Right cardiac atrium (tissue), 5 donors: ENCODE measurements at places on chromosomes 6 and 20. TPM values are rescaled to one million over a fixed set of nuclear protein-coding genes. Genes with fewer than 3 reads are reported as not detected.

- DNase-seq, result no peak
These were observed 83.9 kb upstream of the SIRPG start for GRCh38 chr20:1741309-1742048.

- DNase-seq, result no peak
These were observed 524.6 kb upstream of the JARID2 start for GRCh38 chr6:14721103-14721758.

DNA sequence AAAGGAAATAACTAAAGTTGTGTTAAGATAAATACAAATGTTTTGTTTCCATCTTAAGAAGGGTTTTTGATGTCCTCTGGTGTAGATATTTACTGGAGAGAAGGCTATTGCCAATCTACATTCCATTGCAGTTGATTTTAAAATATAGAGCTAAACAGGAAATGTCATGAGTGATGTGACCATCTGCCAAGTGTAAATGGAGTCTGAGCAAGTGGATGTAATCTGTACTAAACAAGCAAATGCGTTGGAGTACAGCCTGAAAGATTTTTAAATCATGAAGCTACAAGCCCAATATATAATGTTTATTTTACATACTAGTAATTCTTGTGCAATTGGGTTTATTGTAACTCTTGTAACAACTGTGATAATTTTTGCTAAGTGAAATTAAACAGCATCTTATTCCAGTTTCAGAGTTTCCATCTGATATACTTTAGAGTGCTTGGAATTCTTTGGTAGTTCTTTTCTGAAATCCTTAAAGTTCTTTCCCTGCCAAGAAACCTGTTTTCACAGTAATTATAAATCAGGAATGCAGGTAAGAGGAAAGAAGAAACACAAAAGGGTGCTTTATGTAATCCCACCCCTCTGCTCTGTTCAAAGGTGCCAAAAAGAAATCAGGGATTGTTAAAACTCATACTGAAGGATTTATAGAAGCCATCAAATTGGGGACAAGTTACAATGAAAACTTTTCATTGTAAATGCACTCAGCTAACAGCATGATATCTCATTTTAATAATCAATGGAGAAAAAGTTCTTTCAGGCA lies 47.2 kb upstream of the FLRT3 start:
- no peak for DNase-seq

DNA sequence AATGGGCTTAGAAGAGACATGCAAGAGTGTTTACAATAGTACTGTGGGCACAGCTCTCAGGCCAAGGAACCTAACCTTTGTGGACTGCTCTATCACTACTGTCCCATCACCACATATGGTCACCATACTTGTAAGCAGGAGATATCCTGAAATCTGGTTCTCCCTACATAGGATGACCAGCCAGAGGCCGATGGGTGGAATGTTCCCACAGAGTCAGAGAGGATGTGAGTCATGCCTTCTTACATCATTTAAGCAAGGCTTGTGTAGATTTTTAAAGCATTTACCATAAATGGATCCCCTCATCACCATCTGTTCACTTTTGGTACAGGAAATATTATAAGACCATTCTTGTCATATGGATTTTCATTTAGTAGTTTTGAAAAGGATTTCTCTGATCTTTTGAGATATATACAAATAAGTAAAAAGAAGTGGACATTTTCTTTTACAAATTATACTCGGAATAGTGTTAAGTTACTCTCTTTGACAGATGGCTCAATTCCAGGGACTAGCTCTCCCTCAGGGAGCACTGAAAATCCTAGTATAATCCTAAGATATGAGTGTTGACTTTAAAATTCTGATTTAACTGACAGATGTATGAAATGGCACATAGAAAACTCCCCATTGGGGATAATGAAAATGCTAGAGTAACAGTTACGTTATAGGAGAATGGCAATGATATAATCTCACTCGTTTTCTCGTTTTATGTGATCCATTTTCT lies 6.6 kb downstream of the HTR1B start:
- DNase-seq, result no peak

- no peak for DNase-seq
These were observed 113.4 kb downstream of the DACT2 start for GRCh38 chr6:168206186-168206585.

DNA sequence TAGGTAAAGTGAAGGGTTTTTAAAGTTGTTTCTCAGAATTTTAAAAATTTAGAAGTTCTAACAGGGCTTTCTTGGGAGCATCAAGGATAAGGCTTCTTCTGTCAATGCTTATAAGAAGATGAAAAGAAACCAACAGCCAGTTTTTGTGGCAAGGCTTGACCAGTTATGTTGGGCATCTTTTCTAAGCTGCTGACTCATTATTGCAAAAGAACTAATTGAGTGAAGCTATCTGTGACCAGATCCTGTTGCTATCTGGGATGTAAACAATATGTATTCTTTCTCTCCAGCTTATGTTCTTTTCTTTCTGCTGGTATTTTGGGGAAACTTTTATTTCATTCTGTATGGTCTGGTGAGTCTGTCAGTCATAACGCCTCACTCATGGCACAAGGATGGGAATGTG lies 643.8 kb downstream of the HDGFL1 start:
- no peak for DNase-seq

DNA sequence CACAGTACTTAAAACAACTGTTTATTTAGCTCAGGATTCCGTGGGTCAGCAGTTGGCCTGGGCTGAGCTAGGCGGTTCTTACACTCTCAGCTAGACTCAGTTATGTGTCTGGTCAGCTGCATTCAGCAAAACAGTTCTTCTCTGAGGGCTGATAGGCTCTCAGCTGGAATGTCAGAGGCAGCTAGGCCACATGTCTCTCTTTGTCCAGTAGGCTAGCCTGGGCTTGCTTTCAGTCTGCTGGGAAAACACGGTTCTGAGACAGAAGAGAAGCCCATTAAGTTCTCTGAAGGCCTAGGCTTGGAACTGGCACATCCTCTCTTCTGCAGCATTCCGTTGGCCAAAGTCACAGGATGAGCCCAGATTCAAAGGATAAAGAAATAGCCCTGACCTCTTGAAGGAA lies 65.6 kb downstream of the TULP4 start:
- no peak for DNase-seq

- DNase-seq, result no peak
These were observed 540.7 kb downstream of the HAO1 start for GRCh38 chr20:7399575-7399974.

DNA sequence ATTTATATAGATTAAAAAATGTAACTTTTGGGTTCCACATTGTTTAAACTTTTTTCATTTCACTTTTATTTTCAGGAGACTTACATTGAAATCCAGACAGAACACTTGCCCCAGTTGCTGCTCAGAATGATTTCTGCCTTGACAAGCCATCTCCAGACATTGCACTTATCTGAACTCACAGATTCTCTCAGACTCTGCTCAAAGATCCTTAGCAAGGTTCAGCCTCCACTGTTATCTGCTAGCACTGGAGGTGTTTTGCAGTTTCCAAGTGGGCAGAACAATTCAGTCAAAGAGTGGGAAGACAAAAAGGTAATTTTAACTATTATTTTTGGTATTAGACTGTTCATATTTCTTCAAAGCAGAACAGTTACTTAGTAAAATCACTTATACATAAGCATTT lies 58.0 kb downstream of the DOP1A start:
- DNase-seq, result no peak

- DNase-seq, result peak; percentile 85
These were observed at the start of gene GPSM3 for GRCh38 chr6:32192608-32193039. Gene GPSM3 (minus strand): TSS chr6:32192643. CDS start chr6:32192513, 130 bp downstream.

- no peak for DNase-seq
These were observed 88.4 kb downstream of the ZDHHC14 start for GRCh38 chr6:157469378-157469777.

GRCh38 chr20:17381724-17382123 lies 149.5 kb downstream of the BFSP1 start:
- DNase-seq, result no peak

- no peak for DNase-seq
These were observed 23.7 kb downstream of the RIOK1 start for GRCh38 chr6:7413151-7413823.

DNA sequence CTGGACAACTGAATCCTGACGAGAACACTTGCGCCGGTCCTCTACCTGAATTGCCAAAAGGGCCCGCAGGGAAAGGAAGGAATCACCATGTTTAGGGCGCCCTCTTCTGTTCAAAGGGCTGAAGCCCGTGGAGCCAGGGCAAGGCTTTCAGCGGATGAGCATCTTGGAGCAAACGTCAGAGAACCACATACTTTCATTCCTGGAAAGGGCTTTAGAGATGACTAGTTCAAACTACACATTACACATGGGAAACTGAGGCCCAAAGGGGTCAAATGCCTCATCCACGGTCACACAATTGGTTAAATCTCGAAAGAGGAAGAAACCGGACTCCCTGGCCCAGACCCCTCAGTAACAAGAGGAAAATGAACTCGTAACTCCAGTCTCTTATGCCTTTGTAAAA lies 11.5 kb upstream of the ZNF133 start:
- peak; percentile 75 for DNase-seq

DNA sequence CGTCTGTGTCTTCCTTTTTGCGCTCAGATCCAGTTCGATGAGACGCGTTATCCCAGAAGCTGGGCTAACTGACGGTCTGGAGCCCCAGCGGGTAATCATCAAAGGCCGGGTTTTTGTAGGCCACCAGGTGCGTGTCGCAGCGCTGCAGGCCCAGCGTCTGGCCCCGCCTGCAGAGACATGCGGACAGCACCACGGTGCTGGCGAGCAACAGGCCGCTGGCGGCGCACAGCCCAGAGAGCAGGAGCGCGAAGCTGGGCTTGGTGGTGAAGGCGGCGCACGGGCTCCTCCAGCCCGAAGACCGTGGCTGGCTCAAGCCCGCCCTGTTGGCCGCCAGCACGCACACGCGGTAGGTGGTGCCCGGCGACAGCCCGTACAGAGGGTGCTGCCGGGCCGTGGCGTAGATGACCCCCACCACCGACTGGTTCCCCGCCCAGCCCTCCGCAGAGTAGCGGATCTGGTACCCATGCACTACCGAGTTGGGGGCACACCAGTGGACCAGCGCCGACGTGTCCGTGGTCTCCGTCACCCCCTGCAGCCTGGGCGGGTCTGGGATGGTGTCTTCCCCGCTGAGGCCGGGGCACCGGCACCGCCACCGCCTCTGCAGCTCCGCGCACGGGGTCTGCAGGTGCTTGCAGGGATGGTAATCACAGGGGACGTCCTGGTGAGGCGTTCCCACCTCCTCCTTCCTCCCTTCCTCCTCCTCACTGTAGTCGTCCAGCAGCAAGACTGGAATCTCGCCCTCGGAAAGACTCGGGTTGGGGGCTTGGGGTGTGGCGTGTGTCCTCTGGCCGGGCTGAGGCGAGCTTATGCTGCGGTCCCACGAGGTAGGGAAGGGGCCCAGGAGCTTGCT lies 12.7 kb downstream of the LRRN4 start:
- no peak for DNase-seq

DNA sequence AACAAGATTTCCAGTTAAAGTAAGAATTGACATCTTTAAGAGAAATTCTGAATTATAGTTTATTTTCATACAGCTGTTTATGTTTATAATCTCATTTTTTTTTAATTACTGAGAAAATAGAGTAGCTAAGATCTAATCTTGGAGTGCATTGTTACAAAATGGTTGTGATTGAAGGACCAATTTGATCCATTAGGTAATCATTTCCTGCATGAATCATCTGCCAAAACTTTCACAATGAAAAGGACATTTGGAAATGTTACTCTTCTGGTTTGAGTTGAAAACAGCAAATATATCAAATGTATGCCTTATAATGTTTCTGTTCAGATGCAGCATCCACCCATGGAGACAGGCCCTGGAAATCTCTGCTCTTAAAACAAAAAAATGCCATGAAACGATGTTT lies 19.0 kb downstream of the TUBB2A start:
- no peak for DNase-seq

DNA sequence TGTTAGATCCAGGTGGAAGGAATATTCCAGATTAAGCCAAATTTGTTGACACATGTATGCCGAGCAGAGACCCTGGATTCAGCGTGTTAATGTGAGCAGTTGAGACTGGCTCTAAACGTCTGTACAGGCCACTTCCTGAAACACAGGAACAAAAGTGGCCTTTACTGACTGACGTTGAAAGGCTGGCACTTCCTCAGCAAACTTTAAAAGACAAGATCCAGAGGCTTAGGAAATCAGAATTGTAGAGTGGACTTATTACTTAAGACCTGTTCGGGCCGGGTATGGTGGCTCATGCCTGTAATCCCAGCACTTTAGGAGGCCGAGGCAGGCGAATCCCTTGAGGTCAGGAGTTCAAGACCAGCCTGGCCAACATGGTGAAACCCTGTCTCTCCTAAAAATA lies 125.7 kb upstream of the ARID1B start:
- DNase-seq, result no peak

- DNase-seq, result no peak
These were observed 100.7 kb upstream of the CARMIL1 start for GRCh38 chr6:25178336-25179035.

DNA sequence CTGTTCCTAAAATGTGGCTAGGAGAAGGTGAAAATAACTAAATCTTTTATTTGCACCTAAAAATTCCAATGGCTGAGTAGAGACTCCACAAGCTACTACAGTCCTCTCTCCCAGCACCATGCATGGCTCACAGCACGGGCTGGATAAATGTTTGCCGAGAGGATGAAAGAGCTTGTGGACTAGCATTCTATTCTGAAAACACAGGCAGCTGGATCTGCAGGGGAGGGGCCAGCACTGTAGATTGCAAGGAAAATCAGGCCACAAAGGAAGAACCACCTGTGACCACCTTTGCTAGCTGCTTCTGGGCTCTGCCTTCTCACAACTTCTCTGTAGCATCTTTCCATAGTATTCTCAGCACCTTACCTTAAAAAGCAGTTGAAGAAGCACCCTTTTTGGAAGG lies 46.6 kb downstream of the CLIC5 start:
- DNase-seq, result no peak

GRCh38 chr20:32925481-32926196 lies 66.9 kb downstream of the EFCAB8 start:
- DNase-seq, result no peak

DNA sequence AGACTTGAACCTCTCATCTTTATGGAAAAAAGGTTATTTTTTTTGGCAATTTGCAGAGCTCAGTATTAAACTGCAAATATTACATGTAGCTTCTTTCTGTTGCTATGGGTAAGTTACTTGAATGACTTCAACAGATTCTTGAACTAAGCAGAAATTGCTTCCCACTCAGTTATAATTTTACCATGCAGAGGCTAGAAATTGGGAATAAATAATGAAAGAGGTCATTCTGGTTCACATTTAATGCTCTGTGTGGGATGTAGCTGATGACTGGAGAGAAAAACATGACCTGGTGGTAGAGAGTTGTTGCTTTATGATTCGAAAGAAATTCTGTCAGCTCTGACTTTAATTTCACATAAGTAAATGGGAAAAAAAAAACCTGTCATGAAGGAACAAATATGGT lies 16.8 kb upstream of the ADGB start:
- DNase-seq, result no peak

The NEURL2 gene
- 7.7 TPM for total RNA-seq

The GUCA1A gene
- total RNA-seq, result not detected

The VEGFA gene
- total RNA-seq, result 184 TPM

The EDEM2 gene
- total RNA-seq, result 15.5 TPM

The PSORS1C1 gene
- total RNA-seq, result 4.3 TPM

The SAMD10 gene
- 3.6 TPM for total RNA-seq
